Fibroblast of skin of back (primary cell): ENCODE measurements at places on chromosomes 11 and 22.

- no peak for DNase-seq
Observed at GRCh38 chr22:47082505-47082904, 320.1 kb downstream of the TBC1D22A start.

GRCh38 chr22:17891481-17892167 is 117.4 kb upstream of the BID start:
- DNase-seq, result no peak

DNA sequence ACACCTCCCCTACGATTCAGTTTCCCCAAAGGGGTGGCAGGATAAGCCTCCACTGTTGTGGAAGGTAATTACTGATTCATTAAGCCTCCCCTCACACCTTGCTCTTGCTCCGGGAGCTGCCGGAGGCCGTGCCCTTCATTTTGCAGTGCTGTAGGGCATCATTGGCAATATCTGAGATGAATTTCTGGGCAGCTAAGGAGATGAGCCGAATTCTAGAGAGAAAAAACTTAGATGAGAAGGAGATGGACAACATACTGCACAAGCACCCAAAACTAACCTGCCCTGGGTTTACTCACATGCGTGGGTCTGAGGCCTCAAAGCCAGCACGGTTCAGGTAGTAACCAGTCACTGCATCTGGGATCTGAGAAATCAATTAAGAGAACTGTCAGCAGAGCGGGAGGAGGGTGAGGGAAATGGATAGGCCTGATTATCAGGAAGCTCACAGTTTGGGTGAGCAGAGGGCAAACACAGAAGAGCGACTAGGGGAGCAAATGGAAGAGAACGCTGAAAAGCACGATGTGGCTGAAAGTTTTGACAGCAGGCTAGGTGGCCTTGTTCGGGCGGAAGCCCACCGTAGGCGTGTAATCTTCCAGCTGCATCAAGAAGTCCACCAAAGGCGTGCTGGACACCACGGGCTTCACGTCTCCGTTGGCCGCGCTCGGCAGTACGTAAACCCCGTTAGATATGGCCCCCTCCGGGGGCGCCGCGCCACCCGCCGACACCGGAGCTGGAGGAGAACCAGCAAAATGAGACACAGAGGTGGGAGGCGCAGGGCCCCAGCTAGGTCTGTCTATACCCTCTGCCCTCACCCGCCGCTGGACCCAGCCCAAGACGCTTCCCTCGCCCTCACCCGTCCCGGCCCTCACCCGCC is 689 bp downstream of the TAF10 start:
- peak; percentile 25 for DNase-seq

DNA sequence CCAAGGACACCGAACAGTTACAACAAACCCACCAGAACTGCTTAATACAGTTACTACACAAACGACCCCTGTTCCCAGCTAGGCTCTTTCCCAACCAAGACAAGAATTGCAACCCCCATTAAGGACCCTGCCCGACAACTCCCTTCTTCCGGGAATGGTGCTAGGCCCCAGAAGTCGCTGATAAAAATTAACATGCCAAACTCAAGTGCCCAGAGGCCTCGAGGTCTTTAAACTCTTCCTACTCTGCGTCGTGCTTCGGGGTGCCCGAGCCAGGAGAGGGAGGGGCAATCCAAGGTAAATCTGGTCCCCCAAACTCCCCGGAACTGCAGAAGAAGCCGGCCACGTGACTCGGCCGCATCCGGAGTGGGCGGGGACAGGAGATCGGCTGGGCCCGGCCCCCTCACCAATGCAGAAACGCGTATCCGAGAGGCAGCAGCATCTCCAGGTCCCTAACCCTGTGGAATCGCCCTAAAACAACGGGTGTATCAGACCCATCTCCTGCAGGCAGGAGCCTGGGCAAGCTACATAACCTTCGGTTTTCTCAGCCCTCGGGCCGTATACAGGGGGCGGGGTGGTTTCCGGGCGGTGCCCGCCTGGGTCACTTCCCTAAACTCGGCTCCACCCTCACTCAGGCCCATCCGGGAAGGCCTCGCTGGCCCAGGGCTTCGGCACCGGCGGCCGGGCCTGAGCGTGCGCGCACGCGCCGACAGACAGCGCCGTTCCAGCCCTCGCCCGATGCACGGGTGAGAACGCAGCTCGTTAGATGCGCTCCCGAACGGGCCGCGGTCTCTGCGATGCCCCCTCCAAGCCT is 1.1 kb downstream of the CFL1 start:
- peak; percentile 69 for DNase-seq

- DNase-seq, result peak; percentile 49
Observed at GRCh38 chr11:72585762-72586311, 88.4 kb downstream of the PDE2A start.

- DNase-seq, result no peak
Observed at GRCh38 chr22:49534386-49534785, 293.3 kb downstream of the BRD1 start.

DNA sequence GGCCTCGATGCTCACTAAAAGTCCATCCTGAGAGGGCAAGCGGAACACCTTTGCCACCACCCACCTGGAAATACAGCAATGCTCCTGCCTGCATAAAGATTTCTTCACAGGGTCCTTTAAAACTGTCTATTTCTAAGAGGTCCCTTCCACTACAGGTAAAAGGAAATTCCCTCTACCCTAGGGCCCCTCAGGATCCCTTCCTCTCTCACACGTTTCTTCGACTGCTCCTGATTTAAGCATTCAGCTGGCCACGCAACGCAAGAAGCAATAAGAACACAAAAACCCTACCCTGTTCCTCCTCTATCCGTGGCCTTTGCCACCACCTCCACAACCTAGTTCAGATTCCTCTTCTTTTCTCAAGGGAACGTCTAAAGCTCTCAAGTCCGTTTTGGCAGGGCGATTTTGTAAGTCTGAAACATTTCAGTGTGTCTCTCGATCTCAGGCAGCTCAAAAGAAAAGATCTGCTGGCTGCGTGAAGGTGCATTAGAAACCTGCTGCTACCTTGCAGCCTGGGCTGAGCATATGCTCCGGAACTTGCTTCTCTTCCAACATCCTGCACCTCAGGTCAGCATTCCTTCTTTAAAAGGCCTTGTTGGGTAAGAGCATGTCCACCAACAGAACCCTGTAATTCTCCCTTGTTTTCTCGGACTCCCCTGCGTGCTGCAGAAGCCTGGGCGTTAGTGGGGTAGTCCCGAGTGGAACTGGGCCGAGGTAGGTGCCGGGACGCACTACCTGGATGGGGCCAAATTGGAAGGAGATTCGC is 1.6 kb downstream of the LGR4 start:
- DNase-seq, result no peak

DNA sequence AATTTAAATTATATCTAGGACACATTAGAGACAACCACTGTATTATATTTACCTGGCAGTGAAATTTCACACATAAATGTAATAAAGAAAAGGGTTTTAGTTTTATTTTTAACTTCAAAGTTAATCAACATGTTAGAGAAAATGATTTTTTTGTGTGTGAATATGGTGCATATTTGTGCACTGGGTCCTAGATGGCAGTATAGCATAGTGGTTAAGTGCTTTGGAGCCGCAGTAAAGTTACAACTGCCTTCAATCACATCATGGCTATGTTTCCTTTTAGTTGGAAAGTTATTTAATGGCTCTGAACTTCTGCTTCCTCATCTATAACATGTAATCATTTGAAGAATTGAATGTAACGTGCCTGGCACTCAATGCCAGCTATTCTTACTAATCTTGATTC is 108.9 kb upstream of the DDI1 start:
- no peak for DNase-seq

DNA sequence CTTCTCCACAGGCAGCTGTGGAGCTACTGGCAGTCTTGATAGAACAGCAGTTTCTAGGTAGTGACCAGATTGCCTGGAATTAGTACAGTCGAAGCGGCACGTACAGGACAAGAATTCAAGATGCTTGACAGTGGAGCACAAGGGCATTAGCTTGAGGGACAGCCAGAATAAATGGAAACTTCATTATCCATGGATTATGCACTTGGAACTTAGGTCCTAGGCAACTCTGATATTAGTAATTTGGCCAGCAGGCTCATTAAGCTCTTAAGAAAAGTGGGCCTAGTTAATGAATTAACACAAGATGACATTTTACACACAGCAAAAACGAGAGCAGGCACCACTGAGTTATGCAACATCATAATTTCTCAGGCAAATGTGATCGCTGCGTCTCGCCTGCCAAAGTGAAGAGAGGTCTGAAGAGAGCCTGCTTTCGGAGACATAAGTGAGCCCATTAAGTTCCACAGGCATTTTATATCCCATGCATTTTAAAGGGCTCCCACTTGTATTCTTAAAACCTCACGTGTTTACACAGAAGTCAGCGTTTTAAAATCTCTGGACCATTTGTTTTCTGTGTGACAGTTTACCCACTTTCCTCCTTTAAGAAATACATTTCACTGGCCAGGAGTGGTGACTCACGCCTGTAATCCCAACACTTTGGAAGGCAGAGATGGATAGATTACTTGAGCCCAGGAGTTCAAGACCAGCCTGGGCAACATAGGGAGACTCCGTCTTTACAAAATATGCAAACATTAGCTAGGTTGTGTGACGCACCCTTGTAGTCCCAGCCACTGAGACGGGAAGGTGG is 66.2 kb downstream of the COMMD9 start:
- peak; percentile 15 for DNase-seq

- peak; percentile 85 for DNase-seq
Observed at GRCh38 chr11:5605849-5606248, 9.4 kb downstream of the TRIM6 start.

DNA sequence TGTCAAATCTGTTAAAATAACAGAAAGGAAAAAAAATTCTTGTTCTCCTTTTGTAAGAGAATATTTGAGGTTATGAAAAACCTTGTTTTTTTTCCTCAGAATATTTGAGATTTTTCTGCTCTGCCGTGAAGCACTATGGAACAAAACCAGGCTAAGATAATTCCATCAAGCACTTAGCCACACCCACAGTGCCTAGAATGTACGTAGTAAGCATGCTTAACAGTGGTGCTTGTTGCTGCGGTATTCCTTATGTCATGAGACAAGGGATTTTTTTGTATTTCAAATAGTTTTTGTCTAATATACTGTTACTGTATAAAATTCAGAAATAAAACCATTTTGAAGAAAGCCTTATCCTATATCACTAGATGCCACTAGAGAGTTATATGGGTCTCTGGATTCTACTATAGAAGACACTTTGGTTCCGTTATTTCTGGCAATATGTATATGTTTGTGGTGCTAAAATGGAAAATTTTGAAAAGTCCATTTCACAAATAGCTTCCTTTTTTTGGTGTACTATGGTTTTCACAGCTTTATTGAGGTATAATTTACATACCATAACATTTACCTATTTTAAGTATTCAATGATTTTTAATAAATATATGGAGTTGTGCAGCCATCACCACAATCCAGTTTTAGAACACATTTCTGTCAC is 23.7 kb downstream of the PDHX start:
- DNase-seq, result peak; percentile 77
